ENCODE measurements at places on chromosomes 7 and 10.

DNA sequence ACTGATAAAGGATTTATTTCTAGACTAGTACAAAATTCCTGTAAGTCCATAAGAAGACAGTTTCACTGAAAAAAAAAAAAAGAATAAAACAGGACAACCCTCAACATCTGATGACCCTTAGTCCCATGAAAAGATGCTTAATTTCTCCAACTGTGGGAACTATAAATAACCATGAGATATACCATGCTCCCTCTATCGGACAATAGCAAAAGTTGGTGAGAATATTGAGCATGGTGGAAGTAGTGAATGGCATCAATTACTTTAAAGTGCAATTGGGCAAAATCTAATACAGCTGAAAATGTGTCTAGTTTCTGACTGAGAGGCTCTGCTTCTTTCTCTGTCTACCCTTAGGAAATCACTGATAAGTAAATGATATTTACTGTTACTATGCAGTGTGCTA, 348.8 kb downstream of the SUGCT start:
- DNase-seq, result no peak

- no peak for DNase-seq
Measured at GRCh38 chr7:156579566-156579965, 61.0 kb upstream of the RNF32 start.

DNA sequence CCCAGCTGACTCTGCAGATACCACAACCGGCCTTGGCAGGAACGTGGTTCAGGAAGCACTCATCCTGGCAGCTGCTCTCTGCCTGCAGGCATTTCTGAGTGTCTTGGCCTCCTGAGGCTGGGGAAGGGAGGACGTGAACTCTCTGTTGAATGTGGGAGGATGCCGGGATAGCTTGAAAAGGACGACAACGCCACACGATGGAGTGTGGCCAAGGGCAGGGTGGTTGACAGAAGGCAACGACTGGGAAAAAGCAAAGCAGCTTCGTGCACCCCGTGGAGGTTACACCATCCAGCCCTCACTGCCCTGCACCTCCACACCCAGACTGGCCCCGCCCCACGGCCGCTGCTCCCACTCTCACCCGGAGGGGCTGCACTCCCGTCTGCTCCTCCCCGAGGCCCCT, 466.1 kb upstream of the FOXK1 start:
- no peak for DNase-seq

GRCh38 chr7:74554178-74554577, 100.5 kb downstream of the GTF2IRD1 start:
- no peak for DNase-seq

DNA sequence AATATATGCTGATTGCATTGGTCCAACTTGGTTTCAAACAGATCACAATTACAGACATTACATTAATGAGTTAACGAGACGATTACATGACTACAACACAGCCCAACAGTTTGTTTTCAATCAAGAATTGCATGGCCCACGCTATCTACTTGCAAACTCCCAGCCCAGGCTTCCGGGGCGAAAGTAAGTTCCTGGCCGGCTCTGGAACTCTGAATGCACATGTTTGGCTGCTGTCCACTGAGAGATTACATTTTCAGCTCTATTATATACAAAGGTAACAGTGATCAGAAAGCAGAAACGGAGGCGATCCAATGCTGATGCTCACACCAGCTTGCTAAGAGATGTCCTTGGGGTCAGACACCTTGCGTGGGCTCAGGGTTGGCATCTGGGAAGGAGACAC, 206.3 kb downstream of the FANK1 start:
- no peak for DNase-seq

DNA sequence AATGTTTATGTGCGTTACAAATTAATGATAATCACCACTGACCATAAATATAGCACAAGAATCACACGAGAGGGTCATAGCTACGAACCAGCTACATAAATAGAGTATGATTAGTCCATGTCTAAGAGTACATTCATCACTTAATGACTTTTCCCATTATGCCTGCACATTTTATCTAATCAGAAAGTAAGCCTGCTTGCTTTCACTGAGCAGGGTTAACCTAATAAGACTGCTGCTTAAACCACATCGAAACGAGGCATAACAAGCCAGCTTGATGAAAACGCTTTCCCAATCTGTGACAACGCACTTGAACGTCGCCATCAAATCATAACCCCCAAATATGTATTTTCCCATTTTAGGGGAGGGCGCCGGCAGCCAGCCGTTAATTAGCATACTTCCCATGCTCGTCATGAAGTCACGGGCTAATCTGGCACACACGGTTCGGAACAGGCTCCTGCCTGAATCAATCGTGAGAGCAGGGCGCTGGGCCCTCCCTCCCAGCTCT, 71.5 kb downstream of the EBF3 start:
- no peak for DNase-seq

DNA sequence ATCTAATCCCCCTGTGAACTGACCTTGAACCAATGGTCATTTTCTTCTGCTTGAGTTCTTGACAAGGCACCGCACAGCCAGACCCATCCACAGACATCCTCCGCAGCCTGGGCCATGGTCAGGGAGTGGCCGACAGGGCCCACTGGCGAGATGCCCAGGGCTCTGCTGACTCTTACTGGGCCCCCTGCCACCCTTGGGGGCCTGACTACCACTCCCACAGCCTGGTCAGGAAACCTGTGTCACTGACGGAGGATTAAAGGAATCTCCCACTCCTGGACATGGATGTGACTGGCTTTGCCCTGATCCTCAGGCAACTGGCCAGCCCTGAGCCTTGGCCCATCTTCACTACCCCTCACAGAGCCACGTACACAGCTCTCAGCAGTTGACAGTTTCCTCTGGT, 50.4 kb upstream of the ENO4 start:
- DNase-seq, result no peak

GRCh38 chr10:52172581-52172980, 141.5 kb upstream of the DKK1 start:
- DNase-seq, result peak; percentile 16

GRCh38 chr10:129394518-129395328, 72.3 kb upstream of the MGMT start:
- no peak for DNase-seq

DNA sequence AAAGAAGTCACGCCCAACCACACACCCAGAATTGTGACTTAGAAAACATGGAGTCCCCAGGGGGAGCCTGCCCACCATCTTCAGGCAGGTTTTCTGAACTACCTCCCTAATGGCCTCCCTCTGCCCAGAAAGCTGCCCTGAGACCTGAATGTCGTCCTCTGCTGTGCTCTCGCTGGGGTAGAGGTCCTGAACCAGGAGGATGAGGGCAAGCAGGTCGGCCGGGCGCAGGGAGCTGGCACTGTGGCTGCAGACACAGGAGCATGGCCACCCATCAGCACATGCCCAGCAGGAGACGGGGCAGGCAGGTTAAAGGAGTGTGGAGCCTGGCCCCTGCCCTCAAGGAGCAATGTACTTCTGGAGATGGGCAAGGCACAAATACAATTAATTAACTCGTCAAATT, 15.4 kb upstream of the PYROXD2 start:
- DNase-seq, result no peak

GRCh38 chr7:125908711-125909110, 979.1 kb upstream of the POT1 start:
- no peak for DNase-seq
